ENCODE measurements at places on chromosomes 4 and X.

GRCh38 chr4:159298502-159298901 is 195.6 kb downstream of the RAPGEF2 start:
- DNase-seq = no peak

GRCh38 chr4:174217273-174218126 is 66.0 kb downstream of the FBXO8 start:
- no peak for DNase-seq

DNA sequence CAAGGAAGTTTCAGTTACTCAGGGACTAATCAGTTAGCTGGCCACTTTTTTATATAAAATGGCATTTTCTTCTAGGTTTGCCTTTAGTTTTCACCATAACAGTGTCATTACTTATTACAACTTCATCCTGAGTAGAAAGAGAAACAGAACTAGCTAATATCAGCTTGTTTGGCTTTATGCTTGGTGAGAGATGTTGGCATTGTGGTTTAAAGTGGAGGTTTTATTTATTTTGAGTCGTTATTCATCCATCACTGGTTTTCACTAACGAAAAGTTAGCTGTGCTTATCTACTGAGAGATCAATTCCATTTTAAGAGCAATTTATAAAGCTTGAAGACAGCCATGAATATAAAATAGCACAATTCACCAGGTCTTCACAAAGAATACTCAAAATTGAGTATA is 714.5 kb downstream of the GRID2 start:
- DNase-seq = no peak

DNA sequence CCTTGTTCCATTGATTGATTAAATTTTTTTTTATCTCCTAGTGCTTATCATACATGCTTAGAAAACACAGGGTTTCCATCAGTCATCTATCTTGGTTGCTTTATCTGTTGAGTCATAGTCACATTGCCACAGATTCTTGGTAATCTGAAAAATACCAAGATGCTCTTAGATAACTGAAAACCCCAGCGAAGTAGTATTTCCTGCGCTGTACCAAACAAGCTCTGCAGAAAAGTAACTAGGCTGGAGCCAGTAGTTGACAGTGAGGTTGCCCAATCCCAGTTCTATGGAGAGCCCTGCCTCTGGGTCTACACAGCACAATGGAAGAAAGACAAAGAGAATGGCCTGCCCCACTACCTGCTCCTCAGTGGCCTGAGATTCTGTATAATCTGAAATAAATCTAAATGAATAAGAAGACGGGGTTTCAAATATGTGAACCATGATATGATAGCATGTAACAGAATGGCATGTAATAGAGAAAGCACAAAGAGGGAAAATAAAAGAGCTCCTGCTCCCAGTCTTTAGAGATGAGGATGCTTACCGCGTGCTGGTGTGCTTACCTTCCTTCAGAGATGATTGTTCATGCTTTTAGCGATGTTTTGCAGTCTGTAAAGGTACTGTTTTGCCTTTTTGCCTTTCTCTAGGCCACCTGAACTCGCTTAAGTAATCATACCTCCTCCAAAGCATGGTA is 55.3 kb upstream of the RAPGEF2 start:
- DNase-seq = no peak

GRCh38 chr4:144831971-144832370 is 186.0 kb downstream of the HHIP start:
- no peak for DNase-seq

- no peak for DNase-seq
These were observed 303.7 kb downstream of the HNRNPD start for GRCh38 chr4:82069883-82070638.

DNA sequence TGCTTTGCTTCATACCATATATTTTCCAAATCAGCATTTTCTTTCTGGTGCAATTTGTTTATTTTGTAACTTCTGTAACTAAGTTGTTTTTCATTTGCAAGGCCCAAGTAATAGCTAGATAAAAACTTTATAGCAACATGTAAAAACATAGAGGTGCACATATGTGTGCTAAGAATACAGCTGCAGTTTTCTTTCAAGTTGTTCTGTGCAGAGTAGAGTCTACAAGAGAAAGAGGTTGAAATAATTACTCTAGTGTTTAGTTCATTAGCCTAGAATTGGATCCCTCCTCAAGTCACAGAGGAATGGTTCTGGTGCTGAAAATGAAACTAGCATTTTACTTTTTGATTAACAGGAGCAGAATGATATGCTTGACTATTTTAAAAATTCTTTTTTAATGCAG is 32.2 kb upstream of the PDLIM5 start:
- DNase-seq = no peak
